ENCODE measurements at places on chromosomes 4 and X.
A peak's percentile ranks its signal among the peaks of the same experiment; 100 is the strongest.

DNA sequence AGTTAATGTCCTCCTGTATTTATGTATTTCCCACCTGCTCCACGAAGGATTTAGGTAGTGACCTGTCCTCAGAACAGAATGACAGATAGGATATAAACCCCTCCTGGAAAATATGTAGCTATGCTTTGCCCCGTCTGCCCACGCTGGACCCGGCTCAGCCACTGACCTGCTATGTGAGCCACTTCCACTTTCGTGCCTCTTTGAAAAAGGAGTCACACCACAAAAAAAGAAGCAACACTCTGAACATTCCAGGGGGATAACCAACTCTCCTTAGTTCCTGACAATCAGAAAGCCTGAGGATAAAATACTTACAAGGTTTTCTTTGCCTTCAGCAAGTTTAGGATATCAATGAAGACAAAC, 11.1 kb downstream of the ACSL1 start:
- no peak for DNase-seq

DNA sequence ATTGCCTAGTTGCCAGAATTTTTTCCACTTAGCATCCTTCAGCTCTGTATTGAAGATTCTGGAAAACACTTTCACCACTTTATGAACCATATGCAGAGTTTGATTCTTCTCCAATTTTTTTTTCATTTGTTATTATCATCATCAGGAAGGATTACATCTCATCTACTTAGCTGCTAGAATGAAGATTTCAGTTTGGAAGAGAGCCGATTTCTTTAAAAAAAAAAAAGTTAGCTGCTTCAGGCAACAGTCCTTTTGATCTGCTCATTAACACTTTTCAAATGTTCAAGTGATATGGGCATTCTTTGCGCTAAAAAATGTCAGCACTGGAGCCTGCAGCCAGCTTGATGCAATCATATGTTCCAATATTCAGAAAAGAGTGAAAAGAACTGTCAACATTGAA, 76.2 kb downstream of the ANTXR2 start:
- no peak for DNase-seq

DNA sequence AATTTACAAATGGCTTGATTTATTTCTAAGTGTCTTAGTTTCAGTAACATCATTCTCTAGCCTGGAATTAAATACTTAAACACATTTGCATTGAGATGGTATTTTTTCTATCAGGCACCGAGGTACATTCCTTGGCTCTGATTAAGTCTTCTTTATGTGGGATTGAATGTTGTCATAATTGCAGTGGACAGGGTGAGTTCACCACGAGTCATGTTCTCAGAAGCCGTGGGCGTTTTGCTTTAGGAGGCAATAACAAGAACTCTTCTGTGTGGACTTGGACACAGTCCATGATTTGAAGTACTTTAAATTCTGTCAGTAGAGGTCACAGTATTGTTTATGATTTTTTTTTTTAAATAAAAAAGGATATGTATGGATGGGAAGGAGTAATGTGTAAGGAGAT, 57.1 kb upstream of the EFHC2 start:
- DNase-seq: no peak

DNA sequence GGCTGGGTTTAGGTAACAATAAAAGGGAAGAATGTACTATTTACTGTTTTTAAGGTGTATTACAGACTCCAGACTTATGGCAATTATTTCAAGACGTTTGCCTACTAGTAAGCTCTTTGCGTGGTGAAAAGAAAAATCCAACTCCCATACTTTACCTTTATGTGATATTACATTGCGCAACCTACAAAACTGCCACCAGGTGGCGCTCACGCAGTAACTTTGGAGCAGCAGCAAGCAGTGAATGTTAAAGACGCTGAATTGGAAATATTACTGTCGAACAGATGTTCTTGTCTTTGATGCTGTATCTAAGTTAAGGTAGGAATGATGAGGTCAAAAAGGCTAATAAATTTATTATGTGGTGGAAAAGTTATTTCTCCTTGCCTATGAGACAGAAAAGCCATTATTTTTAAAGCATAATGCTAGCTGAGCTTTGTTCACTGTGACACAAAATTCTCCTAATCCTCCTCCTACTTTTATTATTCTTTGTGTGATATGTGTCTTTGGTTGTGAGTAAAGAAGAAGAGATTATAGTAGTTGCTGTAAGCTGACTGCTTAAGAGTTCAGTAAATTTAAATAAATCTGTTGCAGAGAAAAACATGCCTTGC, 1099.8 kb upstream of the TENM3 start:
- peak; percentile 25 for DNase-seq

- DNase-seq: no peak
These were observed 392.6 kb upstream of the INTU start for GRCh38 chr4:127239902-127240763.

DNA sequence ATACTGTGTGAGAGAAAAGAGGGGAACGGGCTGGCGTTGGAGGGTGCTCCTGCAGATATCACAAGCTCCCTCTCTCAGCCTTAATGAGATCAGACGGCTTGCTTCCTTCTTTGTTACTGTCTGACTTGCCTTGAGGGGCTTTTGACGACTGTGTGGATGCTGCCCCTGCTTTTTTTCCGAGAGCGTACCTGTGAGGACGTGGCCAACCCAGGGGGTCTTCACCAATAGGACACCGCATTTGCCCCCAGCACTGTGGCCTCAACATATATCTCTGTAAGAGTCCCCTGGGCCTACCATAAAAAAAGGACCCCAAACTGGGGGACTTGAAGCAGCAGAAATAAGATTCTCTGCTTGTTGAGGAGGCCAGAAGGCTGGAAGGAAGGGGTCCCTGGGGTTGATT, 143.9 kb downstream of the SHOX start:
- no peak for DNase-seq

GRCh38 chrX:2488621-2489285, 12.0 kb downstream of the DHRSX start:
- no peak for DNase-seq
